ENCODE measurements at places on chromosomes 7 and 10.

DNA sequence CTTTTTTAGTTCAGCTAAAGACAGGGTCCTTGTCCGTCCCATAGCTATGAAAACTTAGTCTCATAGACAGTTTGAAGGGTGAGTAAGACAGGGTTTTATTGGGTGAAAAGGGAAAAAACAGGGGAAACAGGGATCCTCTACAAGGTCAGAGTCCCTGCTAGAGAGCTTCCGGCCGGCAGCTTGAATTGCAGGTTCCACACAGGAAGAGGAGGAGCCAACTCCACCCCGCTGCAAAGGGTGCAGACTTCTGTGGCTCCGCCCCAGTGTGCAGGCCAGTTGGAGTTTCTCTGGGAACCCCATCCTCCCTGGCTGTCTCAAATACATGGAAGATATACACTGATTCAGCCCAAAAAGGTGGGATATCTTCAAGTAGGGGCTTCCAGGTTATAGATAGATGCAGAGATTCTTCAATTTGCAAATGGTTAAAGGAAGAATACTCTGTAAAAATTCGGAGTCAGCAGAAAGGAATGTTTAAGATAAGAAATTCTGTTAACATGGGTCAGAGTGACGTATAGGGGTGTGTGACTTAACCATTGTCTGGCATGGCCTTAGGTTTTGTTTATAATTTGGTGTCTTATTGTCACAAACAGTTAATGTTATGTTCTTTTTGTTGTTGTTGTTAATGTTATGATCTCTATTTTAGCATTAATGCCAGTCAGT lies 34.6 kb upstream of the HECW1 start:
- no peak for DNase-seq

- no peak for DNase-seq
Observed at GRCh38 chr10:113121153-113121552, 171.1 kb downstream of the TCF7L2 start.

DNA sequence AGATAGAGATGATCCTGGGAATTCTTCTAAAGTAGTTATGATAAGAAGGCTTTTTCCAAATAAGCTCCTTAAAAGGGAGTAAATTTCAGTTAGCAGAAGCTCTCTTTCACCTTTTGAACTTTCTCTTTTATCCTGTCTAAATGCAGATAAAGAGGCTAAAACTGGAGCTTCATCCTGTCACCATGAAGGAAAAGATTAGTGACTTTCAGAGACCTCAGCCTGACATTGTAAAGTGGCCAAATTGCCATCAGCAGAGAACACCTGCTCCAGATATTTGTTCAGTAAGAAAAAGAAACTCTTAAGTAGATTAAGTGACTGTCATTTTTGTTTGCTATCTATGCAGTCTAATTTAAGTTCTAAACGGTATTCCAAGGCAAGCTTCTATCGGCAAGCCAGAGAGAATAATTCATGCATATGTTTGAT lies 18.3 kb downstream of the VWDE start:
- no peak for DNase-seq

DNA sequence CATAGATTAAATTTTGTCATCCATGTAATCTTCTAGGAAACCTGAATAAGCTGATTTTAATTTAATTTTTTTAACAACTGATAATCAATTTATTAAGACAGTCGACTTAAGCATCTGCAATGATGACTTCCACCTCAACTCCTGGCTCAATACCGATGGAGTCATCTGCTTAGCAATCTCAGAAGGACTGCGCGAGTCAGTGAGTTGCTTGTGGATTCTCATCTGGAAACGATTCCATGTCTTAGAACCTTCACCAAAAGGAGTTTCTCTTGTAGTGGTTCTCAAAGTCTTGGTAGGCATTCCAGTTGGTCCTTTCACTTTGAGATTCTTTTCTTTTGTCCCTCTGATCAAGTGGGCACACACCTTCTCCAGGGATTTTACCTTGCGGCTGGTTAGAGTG lies 85.5 kb downstream of the XRCC2 start:
- no peak for DNase-seq

- DNase-seq = no peak
Observed at GRCh38 chr10:50231515-50232260, 19.6 kb downstream of the ASAH2 start.

DNA sequence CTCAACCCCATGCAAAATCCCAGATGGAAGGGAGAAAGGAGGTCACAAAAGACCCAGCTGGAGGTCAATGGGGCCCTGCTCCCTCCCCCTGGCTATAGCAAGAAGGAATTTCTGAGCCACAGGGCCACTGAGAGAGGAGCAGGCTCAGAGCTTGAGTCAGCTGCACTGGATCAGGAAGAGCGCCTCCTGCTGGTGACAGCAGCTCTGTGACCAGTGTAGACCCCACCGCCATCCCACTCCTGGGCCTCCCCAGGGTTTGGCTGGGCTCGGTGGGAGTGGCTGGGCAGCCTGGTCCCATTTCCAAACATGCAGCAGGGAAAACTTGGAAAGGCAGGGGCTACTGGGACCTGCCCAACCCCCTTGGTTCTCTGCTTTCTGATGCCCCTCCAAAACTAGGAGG lies 31.5 kb upstream of the PRLHR start:
- DNase-seq = no peak

GRCh38 chr7:24732646-24733413 lies 24.4 kb downstream of the GSDME start:
- no peak for DNase-seq

DNA sequence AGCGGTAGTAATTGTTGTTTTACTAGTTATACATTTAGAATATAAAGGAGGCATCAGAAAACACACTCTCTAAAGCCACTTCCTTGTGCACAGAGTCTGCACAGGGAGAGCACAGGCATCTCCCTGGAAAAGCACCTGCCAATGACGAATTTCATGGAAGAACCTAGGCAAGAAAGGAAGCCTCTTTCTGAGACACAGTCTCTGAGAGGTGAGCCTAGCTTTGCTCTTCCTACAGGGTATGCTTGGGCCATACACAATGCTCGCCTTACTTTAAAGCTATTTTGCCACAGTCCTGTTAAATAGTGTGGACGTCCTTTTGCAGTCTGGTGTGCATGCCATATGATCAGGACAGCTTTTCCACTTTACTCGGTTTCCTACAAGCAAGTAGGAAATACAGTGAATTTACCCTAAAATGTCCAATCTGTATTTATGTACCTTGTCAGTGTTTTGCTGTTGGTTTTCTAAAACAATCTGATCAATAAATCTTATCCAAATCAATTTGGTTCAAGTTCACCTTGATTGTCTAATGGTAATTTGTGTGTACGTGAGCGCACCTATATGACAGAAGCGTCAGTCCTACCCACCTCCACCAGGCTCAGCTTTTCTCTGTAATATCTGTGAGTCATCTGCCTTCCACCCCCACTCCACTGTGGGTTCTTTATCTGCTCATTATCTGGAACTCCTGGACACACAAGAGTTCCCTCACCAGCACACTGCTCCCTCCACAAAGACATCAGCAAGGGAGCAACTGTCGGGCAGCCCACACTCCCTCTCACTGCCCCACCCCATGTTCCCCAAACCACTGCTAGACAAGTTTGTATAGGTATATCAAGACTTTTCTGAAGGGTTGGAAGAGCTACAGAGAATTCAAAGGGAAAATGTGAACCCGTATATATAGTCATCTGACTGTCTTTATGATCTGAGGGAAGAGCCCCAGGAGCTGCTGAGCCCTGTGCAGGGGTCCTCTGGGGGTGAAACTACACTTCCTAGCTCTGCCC lies 65.2 kb downstream of the KLHDC10 start:
- DNase-seq = no peak

DNA sequence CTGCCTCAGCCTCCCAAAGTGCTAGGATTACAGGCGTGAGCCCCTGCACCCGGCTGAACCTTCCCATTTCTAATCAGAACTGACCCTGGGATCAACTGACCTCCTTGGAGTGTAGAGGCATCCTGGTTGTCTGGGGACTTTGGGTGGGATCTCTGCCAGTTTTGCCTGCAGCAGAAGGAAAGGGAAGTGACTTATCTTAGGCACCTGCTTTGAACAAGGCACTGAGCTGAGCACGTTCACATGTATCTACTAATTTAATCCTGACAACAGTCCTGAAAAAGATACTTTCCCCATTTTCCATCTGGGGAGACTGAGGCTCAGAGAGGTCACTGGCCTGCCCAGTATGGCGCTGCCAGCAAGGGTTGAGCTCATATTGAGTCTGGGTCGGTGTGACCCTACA lies 153.4 kb downstream of the CUX1 start:
- no peak for DNase-seq

- DNase-seq = no peak
Observed at GRCh38 chr7:70512144-70512543, 619.8 kb upstream of the GALNT17 start.

DNA sequence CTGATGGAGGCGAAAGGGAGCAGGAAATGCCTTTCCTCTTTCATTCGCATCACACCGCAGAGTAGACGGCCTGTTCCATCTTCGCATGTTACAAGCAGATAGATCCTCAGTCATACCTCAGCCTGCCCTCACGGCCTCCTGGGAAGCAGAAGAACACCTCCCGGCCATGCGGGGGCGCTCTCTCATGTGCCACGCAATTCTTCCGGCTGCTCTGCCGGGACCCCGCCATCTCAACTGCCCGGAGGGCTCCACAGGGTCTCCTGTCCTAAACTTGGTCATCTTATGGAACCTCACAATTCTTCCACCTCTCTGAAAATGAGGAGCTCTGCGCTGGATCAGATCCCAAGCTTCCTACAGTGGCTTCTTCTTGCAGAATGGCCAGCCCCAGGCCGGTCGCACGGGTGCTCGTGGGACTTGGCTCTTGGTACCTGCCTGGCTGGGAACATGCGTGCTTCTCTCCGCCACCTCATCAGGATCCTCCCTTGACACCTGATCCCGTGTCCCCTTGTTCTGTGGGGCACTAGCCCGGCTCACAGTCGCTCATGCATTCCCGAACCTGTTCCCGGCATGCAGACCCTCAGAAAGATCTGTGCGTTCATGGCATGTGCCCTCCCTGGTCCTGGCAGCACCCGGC lies 262.8 kb upstream of the SHH start:
- no peak for DNase-seq

GRCh38 chr10:86152354-86152753 lies 214.2 kb downstream of the GRID1 start:
- no peak for DNase-seq

GRCh38 chr10:23079700-23080099 lies 15.7 kb upstream of the MSRB2 start:
- DNase-seq = no peak

DNA sequence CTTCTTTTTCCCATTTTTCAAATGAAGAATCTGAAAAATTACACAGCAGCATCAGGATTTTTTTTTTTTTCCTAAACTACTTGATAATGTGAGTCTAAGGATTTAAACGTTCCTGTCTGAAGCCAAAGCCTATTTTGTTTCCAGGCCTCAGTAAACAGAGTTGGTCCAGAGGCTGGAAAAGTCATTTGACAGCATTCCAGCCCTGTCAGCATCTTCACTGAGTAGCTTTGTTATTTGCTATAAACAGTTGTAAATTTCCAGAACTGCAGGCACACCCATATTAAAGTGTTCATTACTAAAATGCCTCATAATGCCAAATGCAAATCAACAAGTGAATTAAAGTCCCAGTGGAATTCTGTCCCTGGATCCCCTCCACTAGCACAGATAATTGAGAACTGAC lies 35.5 kb upstream of the KMT2E start:
- no peak for DNase-seq

DNA sequence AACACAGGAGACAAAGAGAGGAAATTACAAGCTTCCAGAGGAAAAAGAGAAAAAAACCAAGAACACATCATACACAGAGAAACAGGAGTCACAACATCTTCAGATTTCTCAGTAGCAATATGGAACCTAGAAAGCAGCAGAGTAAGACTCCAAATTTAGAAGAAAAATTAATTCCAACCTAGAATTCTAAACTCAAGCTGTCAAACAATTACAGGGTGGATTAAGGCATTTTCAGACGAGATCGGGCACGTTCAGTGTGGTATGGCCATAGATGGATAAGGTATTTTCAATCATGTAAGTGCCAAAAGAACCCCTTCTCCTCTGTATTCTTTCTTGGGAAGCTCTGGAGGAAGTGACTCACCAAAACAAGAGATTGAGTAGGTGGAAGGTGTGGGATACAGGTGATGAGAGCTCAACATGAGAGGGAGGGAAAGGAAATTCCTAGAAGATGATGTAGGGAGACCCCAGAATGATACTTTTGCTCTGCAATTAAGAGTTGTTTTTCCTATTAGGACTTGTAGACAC lies 51.6 kb downstream of the FAM204A start:
- DNase-seq = no peak

DNA sequence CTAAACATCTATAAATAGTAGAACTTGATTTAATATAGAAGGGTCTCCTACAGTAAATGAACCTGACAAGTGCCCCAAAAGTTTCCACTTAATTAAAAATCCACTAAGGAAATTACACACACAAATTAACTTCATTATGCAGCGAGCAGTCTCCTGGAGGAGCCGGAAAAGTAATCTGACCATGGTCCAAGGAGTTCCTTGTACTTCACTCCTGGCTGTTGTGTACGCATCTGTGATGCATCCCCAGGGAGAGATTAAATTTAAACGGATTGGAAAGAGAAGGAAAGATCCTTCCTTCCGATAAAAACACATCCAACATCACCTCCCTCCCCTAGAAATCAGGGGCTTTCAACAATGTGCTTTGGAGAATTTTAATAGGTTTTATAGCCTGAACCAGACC lies 85.5 kb downstream of the PARD3 start:
- DNase-seq = no peak

DNA sequence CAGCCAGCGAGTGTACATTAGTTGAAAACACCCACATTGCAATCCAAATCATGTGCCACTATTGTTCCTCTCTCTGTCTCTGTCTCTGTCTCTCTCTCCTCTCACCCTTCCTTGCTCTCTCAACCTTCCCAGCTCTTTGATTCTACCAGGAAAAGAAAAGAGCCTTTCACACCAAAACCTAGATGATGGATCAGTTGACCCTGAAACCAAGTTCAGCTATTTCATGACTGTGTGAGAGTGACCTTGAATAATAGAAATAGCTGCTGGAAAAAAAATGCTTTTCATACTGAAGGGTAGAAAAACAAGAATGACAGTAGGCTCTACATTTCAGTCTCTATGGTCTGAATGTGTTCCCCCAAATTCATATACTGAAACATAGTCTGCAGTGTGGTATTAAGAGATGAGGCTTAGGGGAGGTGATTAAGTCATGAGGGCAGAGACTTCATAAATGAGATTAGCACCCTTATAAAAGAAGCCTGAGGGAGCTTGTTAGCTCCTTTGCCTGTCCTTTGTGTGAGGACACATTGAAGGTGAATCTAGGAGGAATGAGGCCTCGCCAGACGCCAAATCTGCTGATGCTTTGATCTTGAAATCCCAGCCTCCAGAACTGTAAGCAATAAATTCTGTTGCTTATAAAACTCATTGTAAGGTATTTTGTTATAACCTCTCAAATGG lies 65.2 kb downstream of the LYZL1 start:
- DNase-seq = no peak

GRCh38 chr7:81714306-81714705 lies 55.5 kb downstream of the HGF start:
- DNase-seq = no peak

DNA sequence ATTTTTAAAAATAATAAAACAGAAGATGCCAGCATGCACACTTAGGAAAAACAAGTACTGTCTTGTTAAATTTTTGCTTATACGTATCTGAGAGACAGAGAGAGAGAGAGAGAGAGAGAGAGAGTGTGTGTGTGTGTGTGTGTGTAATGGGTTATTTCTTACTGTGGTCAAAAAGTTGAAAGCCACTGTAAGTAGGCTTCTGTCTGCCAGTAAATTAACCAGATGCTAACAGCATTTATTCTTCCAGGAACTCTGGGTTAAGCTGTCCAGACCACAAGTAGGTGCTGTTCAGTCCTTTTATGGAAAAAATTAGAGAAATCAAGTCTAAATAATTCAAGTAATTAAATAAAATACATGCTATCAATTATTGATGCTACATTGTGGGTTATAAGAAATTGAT lies 39.7 kb downstream of the RNF32 start:
- DNase-seq = no peak

Measured in cortex of kidney (tissue), 1 donor.